Right renal pelvis (tissue), 4 donors: ENCODE measurements at places on chromosomes 13 and 19.

- no peak for DNase-seq
Measured at GRCh38 chr13:24362435-24362952, 53.1 kb downstream of the C1QTNF9 start.

DNA sequence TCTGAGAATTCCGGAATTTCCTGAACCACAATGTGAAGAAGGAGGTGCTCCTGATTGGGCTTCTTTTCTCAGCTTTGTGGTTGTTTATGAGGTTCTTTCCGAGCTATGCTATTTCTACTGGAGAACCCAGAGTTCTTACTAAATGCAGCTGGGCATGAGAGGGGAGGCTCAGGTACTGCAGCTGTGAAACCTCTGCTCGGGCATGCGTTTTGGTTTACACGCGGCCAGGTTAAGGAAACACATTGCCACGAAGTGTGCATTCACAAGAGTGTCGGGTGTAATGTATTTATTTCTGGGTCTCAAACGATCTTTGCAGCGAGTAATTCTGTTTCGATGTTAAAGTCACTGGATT is 661 bp upstream of the MIR17HG start:
- no peak for DNase-seq

- DNase-seq: no peak
Measured at GRCh38 chr19:5086230-5086629, 117.3 kb downstream of the KDM4B start.

DNA sequence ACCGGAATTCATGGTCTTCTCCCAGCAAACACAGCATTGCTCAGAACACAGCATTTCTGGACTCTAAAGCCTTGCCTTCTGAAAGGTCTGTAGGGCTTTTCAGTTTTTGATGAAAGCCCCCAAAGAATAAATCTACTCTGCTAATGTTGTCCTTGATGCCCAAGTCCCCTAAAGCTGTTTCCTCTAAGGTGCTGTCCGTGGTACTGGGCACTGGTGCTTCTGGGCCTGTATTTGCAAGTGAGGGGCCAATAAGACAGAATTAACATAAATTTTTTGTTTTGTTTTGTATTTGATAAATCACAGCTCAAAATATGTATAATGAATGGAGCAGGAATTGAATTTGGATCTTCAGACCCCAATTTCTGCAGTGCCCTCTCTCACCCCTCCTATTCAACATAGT is 12.1 kb upstream of the LGALS13 start:
- DNase-seq: peak; percentile 5

GRCh38 chr13:94859811-94860210 is 147.5 kb upstream of the SOX21 start:
- no peak for DNase-seq

- DNase-seq: no peak
Measured at GRCh38 chr13:46303742-46304385, 83.2 kb downstream of the RUBCNL start.

DNA sequence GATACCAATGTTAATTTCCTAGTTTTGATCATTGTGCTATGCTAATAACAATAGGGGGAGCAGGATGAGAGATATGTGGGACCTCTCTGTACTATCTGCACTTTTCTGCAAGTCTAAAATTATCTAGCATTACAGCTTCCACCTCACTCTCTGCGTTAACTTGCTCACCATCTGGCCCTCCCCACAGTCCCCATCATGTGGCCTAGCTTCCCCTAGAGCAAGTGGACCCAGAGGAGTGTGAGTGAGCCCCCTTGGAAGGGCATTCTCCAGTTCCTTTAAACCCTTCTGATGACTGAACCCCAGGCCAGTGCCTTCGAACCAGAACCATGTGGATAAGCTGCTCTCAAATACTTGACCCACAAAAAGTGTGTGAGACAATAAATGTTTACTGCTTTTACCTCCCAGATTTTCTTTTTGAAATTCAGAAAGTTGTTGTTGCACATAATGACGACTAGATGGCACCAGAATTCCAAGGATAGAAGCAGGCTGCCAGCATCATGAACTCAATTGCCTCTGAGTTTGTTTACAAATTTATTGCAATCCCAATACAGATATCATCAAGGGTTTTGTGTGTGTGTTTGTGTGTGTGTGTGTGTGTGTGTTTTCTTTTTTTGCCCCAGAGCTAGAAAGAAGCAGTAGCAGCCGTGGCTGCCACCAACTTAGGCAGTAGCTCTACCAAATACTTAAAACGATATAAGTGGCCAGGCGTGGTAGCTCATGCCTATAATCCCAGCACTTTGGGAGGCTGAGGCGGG is 49.0 kb upstream of the ZNF780A start:
- peak; percentile 18 for DNase-seq

DNA sequence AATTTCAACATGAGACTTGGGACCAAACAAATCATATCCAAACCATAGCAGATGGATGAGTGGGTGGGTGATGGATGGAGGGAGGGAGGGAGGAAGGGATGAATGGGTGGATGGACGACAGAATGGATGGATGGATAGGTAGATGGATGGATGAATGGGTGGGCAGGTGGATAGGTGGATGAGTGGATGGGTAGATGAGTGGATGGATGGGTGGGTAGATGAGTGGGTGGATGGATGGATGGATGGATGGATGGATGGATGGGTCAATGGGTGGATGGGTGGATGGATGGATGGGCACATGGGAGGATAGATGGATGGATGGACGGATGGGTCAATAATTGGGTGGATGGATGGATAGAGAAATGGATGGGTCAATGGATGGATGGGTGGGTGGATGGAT is 47.9 kb upstream of the ONECUT3 start:
- no peak for DNase-seq

GRCh38 chr19:18300930-18301717 is 19.7 kb upstream of the JUND start:
- DNase-seq: no peak

GRCh38 chr19:48529156-48529555 is 17.5 kb upstream of the LMTK3 start:
- DNase-seq: no peak

DNA sequence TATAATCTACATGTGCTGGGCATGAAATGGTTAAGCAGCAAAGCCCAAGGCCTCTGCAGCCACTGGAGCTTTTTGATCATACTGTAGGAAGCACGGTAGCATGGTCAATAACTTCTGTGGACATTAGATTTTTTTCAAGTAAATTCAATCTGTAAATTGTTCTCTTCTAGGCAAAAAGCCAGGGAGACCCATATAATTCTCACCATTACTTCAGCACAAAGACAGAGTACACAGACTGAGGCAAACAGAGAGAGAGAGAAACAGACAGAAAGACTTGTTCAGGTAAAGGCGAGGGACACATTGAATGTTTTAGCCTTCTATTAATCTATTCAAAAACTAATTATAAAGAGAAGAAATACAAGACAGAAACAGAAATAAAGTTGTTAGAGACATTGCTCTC is 349.4 kb downstream of the RFC3 start:
- DNase-seq: no peak

DNA sequence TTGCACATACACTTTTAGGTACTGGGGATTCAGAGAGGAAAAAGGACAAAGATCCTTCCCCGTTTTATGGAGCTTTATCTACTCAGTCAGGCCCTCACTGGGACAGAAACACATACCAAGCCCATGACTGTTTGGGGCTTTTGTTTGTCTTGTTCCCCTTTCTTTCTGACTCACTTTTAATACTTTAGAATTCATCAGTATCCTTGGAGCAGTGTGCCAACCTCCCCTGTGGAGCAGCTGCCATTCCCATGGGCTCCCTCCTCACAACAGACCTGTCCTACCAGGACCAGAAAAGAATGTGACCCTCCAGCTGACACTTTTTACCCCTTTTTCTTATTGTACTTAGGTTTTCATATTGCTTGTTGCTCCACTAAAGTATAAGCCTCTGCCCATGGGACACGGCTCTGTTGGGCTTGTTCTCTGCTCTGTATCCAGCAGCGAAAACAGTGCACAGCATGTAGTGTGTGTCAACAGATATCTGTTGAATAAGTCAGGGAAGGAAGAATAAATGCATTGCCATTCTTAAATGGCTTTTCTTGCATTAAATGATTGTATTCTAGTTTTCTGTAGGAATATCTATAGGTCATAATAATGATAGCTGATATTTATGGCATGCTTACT is 431.1 kb downstream of the EFNB2 start:
- no peak for DNase-seq

GRCh38 chr19:46704379-46705076 is 12.4 kb downstream of the PRKD2 start:
- no peak for DNase-seq

- DNase-seq: no peak
Measured at GRCh38 chr13:45179428-45179827, 21.4 kb downstream of the KCTD4 start.

- DNase-seq: no peak
Measured at GRCh38 chr19:15466851-15467733, 2.7 kb upstream of the RASAL3 start.

- no peak for DNase-seq
Measured at GRCh38 chr13:43003010-43003409, 11.0 kb upstream of the EPSTI1 start.

DNA sequence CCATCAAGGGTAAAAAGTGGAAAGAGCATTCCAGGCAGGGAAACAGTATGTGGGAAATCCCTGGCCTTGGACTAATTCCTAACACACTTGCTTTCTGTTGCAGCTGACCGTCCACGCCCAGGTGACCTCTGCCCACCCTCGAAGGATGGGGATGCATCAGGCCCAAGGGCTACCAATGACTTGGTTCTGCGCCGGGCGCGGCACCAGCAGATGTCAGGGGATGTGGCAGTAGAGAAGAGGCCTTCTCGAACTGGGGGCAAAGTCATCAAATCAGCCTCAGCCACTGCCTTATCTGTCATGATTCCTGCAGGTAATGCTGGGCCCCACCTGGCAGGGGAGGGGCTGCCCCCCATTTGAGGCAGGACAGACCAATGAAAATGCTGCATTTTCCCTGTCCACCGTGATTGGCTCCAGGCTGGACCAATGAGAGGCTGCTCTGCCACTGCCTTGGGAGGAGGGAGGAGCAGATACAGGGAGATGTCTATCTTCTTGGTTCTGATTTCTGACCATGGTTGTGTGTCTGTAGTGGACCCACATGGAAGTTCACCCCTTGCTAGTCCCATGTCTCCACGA is 12.6 kb downstream of the DNASE2 start:
- DNase-seq: no peak

DNA sequence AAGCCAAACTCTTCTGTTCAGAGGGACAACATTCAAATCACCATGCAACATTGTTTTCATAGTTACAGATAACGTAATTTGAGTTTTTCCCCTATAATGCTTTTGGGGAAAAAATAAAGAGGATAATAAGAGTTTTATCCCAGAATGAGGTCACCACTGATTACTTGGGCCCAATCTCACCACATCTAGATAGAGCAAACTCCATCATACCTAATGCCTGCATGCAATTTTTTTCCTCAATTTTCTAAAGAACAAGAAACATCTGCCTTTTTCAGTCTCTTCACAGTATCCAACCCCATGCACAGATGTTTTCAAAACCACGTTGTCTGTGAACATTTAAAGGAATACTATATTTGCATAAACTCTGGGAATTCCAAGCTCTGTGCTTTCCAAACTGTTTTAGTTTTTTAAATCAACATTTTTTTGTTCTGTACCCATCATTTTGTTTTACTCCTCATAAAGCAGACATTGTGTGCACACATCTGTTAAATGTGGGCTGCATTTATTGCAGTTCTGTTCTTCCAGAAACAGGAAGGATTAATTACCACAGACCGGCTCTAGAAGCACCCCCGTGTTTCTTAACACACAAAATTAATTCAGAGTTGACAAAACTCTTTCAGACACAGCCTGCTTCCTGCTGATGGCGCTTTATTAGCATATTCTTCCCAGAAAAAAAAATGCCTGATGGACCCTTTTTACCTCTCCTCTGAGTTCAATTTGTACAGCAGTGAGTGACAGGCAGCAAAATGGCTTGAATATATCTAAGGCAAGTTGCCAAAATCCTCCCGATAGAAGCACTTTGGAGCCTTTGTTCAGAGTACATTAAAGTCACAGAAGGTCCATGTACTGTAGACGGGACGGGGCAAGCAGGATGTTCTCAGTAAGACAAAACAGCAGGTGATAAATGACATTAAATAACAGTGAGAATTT is 1171.9 kb downstream of the EFNB2 start:
- DNase-seq: no peak

DNA sequence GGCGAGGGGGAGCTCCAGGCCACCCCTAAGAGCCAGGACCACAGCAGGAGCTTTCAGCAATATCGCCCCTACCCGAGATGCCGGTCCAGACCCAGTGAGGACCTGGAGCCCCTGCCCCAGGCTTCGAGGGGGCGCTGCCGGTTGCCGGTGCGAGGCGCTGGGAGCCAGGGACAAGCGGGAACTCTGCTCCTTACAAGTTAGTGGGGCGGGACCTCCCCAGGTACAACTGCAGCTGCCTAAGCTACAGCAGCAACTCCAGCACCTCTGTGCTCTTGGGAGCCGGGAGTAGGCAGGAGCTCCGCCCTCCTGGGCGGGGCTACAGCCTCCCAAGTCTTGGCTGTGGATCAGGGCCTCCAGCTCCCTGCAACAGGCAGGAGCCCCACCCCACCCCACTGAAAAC is 15.2 kb upstream of the TSC22D1 start:
- no peak for DNase-seq

GRCh38 chr13:26541678-26542568 is 15.6 kb upstream of the WASF3 start:
- DNase-seq: no peak

- no peak for DNase-seq
Measured at GRCh38 chr13:92727118-92727517, 499.5 kb upstream of the GPC6 start.

DNA sequence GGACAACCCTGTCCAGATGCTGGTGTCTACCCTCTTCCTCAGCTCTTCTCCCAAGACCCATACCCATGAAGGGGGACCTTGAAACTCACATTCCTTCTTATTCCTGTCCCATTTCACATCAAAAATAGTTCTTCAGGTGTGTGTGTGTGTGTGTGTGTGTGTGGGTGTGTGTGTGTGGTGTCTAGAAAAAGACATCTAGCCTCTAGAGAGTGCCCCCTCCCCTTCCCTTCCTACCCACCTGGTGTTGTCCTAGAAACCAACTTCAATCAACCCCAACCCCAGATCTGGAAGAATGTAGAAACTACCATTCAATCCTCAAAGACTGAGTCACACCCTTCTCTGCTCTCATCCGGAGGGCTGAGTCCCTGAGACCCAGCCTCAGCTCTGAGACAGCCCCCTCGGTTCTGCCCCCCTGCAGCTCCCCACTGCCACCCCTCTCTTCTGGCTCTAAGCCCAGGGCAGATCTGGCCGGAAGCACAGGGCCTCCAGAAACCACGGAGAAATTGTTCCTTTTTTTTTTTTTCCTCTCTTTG is 3.5 kb downstream of the KCNN4 start:
- DNase-seq: no peak

GRCh38 chr13:48858122-48858902 is 117.4 kb upstream of the FNDC3A start:
- no peak for DNase-seq

- no peak for DNase-seq
Measured at GRCh38 chr19:16398530-16399249, 73.1 kb downstream of the EPS15L1 start.

DNA sequence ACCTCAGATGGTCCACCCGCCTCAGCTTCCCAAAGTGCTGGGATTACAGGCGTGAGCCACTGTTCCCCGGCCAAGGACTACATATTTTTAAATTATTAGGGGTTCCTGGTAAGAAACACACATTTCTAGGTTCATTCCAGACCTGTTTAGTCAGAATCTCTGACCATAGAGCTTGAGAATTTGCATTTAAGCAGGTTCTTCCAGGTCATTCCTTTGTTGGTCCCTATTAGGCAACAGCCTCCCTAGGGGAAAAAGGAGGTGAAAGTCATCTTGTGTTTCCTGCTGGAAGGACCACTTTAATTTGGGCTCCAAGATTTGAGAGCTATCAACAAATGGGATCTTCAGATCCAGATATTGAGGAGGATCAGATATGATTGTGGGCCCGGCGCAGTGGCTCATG is 16.3 kb downstream of the S1PR2 start:
- no peak for DNase-seq

GRCh38 chr13:97881556-97881955 is 71.9 kb upstream of the IPO5 start:
- no peak for DNase-seq
